ENCODE measurements at places on chromosomes 7 and 10. TPM values are rescaled to one million over a fixed set of nuclear protein-coding genes. Genes with fewer than 3 reads are reported as not detected.

The FGFR2 gene
- polyA plus RNA-seq, result not detected

The FLNC gene
- polyA plus RNA-seq, result 25.8 TPM

The NKX1-2 gene
- not detected for polyA plus RNA-seq

The CYP2C19 gene
- polyA plus RNA-seq, result not detected

The ZC3HAV1L gene
- 10.0 TPM for polyA plus RNA-seq

The OLAH gene
- polyA plus RNA-seq, result not detected

The LOXL4 gene
- 41.0 TPM for polyA plus RNA-seq

The LLCFC1 gene
- not detected for polyA plus RNA-seq

The PGAM2 gene
- not detected for polyA plus RNA-seq

The SLC13A4 gene
- 0.32 TPM for polyA plus RNA-seq

The HOXA10 gene
- 0.47 TPM for polyA plus RNA-seq

The SPDYE11 gene
- polyA plus RNA-seq, result 0.06 TPM

The ARMS2 gene
- not detected for polyA plus RNA-seq

The TEX47 gene
- not detected for polyA plus RNA-seq

The SVIL gene
- polyA plus RNA-seq, result 48.4 TPM

The KLF14 gene
- polyA plus RNA-seq, result not detected

The ITPRIP gene
- polyA plus RNA-seq, result 22.9 TPM

The GAD2 gene
- not detected for polyA plus RNA-seq

The PDZD8 gene
- 33.2 TPM for polyA plus RNA-seq

The MSRB2 gene
- polyA plus RNA-seq, result 63.0 TPM

The CLCN1 gene
- polyA plus RNA-seq, result not detected
